ENCODE measurements at places on chromosomes 13 and 19. TPM values are rescaled to one million over a fixed set of nuclear protein-coding genes. Genes with fewer than 3 reads are reported as not detected.

ZNF468 gene
- total RNA-seq: 25.7 TPM

ICAM5 gene
- not detected for total RNA-seq

ZNF726 gene
- total RNA-seq: 3.0 TPM

ZNF223 gene
- total RNA-seq: 6.8 TPM

CEACAM7 gene
- not detected for total RNA-seq

SYMPK gene
- 93.9 TPM for total RNA-seq

RASGRP4 gene
- total RNA-seq: not detected

IZUMO2 gene
- not detected for total RNA-seq

KIR2DL1 gene
- not detected for total RNA-seq

ZNF571 gene
- total RNA-seq: 14.2 TPM

SLC17A7 gene
- total RNA-seq: 0.15 TPM

LYPD3 gene
- total RNA-seq: 3.7 TPM

ERICH4 gene
- not detected for total RNA-seq

ZNF681 gene
- total RNA-seq: 8.3 TPM

KLC3 gene
- not detected for total RNA-seq

CEACAM4 gene
- total RNA-seq: 0.28 TPM

SLC25A41 gene
- not detected for total RNA-seq

CRLF1 gene
- total RNA-seq: not detected

C19orf38 gene
- 0.36 TPM for total RNA-seq

ZNF256 gene
- 13.9 TPM for total RNA-seq

ZNF177 gene
- total RNA-seq: 3.6 TPM

ZNF222 gene
- total RNA-seq: 7.9 TPM

LGI4 gene
- total RNA-seq: 0.81 TPM

NANOS3 gene
- total RNA-seq: not detected

SHISA2 gene
- total RNA-seq: 0.58 TPM

AP1M2 gene
- not detected for total RNA-seq

DNAAF3 gene
- not detected for total RNA-seq

ZNF497 gene
- 2.0 TPM for total RNA-seq

ZNF439 gene
- total RNA-seq: 16.9 TPM

ACER1 gene
- total RNA-seq: 0.67 TPM

APLP1 gene
- total RNA-seq: not detected

TINCR gene
- 1.4 TPM for total RNA-seq

KDM4B gene
- total RNA-seq: 47.9 TPM

KIR2DL4 gene
- not detected for total RNA-seq

SYNE4 gene
- total RNA-seq: 4.8 TPM

EFNB2 gene
- total RNA-seq: 0.25 TPM

KCNN4 gene
- 33.6 TPM for total RNA-seq

ELSPBP1 gene
- total RNA-seq: not detected

NKPD1 gene
- total RNA-seq: 0.80 TPM

C19orf67 gene
- not detected for total RNA-seq

SOX1 gene
- total RNA-seq: not detected

Measured in CD4-positive, alpha-beta memory T cell (primary cell).